ENCODE measurements at places on chromosomes 5 and 9.

DNA sequence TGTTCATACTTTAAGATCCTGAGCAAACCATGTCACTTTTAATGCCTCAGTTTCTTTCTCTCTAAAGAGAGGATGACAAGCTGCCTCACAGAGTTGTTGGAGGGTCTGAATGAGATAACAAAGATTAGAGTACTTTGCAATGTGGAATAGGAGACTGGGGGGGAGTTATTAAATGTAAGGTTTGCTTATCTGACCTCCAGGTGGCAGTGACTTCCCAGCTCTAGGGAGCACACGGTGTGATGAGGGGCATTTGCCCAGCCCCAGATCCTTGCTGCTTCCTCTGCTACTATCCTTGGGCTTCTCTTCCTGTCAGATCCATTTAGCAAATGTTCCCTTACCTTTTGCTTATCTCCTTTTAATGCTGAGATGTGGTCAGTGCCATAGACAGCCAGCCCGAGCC lies 30.7 kb downstream of the ENHO start:
- no peak for DNase-seq

GRCh38 chr5:178380541-178381074 lies 148.0 kb upstream of the PHYKPL start:
- DNase-seq: no peak

DNA sequence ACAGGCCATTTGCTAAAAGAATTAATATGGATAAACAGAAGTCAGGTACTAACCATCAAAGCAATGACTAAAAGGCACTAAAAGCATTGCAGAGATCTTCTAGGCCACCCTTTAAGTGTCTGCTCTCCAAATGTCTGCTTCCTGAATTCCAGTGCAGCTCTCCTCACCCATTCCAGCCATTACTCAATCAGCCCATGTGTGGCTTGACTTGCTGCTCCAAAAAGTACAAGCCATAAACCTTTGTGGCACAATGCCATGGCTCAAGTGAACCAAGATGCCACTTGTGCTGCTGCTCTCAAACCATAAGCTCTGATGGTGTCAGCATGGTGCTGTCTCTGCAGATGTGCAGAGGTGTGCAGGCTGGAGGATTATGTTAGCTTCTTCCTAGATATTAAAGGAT lies 290.2 kb upstream of the POU5F2 start:
- DNase-seq: no peak

GRCh38 chr5:168424594-168425323 lies 61.5 kb upstream of the RARS1 start:
- DNase-seq: no peak

GRCh38 chr5:31726952-31727351 lies 88.0 kb downstream of the PDZD2 start:
- no peak for DNase-seq

- no peak for DNase-seq
These were observed 70.0 kb downstream of the SECISBP2 start for GRCh38 chr9:89388084-89388867.
